Fibroblast of skin of abdomen (primary cell): ENCODE measurements at places on chromosomes 12 and 14.
A peak's percentile ranks its signal among the peaks of the same experiment; 100 is the strongest.

DNA sequence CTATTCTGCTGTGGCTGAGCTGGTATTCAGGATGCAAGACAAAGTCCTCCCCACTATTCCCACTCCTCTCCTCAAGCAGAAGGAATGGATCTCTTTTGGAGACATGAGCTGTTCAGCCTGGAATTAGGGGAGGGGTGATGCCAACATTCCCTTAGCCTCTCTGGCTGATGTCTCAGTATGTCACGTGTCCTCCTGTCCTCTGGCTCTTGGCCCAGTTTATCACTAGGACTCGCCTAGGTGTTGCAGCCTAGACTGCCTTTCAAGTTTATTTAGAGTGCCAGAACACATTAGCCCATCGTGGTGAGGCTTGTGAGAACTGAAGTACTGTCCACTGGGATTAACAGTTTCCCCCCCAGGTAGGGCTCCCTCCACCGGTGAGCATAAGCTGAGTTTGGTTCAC is 239.9 kb upstream of the MIS18BP1 start:
- DNase-seq, result no peak

- no peak for DNase-seq
These were observed 371.7 kb downstream of the SNAPC1 start for GRCh38 chr14:62133776-62134550.

DNA sequence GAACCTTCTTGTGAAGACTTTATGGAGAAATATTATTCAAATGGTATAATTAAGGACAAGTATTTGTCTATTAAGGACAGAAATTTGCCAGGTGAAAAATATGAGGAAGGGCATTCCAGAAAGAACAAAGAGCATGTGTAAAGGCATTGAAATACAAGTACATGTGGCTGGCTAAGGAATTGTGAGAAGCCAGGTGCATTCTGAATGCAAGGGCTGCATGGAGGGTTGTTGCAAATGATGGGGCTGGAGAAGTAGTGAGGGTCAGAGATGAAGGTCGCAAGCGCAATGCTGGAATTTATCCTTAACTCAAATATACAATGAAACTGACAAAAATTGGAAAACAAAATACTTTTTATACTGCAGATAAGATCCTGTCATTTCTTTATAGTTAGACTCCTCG is 437.7 kb downstream of the ADAMTS20 start:
- no peak for DNase-seq

GRCh38 chr14:36439766-36440165 is 80.3 kb downstream of the NKX2-1 start:
- DNase-seq, result no peak

DNA sequence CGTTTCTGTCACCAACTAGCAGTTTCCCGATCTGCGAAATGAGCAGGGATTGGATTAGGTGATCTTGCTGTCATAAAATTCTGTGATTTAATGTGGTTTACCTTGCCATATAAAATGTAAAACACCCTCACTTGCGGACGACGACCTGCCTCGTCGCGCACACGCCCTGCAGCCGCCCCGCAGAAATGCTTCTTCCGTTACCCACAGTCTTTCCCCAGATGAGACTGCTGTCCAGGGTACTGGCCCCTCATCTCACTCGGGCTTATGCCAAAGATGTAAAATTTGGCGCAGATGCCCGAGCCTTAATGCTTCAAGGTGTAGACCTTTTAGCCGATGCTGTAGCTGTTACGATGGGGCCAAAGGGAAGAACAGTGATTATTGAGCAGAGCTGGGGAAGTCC is 17.7 kb upstream of the FOXJ2 start:
- DNase-seq, result no peak

DNA sequence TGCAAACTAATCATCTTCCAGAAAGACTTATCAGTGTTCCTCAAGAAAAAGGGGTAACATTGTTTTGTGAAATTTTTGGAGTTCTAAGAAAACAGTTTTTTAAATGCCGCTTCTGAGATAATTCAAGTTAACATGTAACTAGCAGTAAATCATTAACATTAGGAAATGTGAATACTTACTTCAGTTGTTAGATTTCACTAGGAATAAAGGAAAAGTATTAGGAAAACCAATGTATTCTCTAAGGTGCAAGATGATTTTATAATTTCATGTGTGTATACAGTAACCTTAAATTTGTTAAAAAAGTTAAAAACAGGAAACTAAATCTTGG is 36.8 kb downstream of the PAPOLA start:
- no peak for DNase-seq

GRCh38 chr12:81520064-81520945 is 238.8 kb downstream of the PPFIA2 start:
- no peak for DNase-seq

DNA sequence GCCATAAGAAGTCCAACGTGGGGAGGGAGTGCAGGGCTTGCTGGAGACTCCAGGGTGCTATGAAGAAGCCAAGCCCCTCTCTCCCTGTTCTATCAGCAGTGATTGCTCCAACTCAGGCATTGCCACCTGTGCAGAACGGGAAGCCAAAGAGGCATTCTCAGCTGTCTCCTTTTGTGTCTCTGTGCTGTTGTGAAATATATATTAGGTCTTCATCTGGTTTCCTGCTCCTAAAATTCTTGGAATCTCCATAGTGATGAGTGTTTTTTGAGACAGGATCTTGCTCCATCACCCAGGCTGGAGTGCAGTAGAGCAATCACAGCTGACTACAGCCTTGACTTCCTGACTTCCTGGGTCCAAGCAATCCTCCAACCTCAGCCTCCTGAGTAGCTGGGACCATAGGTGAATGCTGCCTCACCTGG is 51.2 kb upstream of the AEBP2 start:
- DNase-seq, result no peak

DNA sequence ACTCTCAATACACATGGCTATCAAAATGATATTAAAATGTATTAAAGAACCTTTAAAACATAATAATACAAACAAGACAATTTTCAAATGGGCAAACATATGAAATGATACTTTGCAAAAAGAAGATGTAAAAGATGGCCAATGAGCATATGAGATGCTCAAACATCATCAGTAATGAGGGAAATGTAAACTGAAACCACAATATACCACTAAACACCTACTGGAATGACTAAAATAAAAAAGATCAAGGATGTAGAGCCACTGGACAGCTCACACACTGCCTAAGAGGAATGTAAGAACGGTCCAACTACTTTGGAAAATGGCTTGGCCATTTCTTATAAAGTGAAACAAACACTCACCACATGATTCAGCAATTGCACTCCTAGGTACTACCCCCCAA is 97.2 kb upstream of the BBS10 start:
- DNase-seq, result peak; percentile 23

- peak; percentile 58 for DNase-seq
These were observed 9.2 kb downstream of the MLH3 start for GRCh38 chr14:75042035-75042434.

GRCh38 chr12:8852119-8852518 is 29.7 kb downstream of the A2ML1 start:
- no peak for DNase-seq

DNA sequence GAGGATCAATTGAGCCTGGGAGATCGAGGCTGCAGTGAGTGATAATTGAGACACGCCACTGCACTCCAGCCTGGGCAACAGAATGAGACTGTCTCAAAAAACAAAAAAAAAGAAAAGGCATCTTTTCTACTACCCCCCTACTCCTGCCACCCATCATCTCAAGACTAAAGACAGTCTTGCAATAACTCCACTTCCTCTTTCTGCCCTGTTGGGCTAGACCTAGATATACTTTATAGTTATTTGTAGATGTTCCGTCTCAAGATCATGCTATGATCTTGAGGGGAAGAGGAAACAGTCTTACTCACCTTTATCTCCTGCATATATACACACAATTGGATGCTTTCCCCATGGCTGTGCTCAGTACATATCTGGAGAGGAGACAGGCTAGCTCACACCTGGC is 12.1 kb upstream of the ESPL1 start:
- DNase-seq, result no peak

GRCh38 chr12:97568336-97569180 is 106.0 kb downstream of the RMST start:
- DNase-seq, result no peak

- no peak for DNase-seq
These were observed 8.7 kb upstream of the SLC4A8 start for GRCh38 chr12:51415931-51416330.

DNA sequence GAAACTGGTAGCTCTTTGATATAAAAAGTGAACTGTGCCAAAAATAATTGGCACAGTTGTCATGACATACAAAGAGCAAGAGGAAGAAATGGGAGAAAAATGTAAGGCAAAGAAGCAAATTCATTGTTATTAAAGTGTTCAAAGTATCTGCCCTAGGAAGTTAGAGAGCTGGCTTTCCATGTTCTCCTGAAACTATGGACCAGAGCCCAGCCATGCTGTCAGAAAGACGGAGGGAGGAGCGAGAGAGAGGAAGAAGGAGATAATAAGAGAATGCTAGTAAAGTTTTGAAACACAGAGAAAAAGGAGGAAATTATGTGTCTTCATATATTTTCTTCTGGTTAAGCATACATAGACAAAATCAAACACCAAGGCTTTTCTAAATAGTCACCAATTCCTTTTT is 78.1 kb upstream of the PELI2 start:
- DNase-seq, result no peak

GRCh38 chr14:68512088-68512487 is 280.8 kb downstream of the ZFP36L1 start:
- DNase-seq, result peak; percentile 85

DNA sequence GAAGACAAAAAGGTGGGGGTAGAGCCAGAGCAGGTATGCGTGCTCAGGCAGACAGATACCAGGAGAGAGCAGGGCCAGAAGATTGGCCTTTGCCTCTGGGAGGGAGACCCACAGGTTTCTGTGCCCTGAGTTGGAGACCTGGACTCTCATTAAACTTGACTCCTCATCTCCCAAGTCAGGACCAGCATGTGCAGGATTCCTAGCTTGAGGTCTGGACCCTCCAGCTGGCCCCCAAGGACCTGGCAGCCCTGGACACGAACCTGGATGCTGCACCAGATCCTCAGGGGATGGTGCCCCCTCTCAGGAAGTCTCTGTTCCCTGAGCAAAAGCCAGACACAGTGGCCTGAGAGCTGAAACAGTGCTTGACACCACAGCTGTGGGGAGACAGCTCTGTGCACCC is 10.5 kb upstream of the KRT73 start:
- DNase-seq, result no peak

DNA sequence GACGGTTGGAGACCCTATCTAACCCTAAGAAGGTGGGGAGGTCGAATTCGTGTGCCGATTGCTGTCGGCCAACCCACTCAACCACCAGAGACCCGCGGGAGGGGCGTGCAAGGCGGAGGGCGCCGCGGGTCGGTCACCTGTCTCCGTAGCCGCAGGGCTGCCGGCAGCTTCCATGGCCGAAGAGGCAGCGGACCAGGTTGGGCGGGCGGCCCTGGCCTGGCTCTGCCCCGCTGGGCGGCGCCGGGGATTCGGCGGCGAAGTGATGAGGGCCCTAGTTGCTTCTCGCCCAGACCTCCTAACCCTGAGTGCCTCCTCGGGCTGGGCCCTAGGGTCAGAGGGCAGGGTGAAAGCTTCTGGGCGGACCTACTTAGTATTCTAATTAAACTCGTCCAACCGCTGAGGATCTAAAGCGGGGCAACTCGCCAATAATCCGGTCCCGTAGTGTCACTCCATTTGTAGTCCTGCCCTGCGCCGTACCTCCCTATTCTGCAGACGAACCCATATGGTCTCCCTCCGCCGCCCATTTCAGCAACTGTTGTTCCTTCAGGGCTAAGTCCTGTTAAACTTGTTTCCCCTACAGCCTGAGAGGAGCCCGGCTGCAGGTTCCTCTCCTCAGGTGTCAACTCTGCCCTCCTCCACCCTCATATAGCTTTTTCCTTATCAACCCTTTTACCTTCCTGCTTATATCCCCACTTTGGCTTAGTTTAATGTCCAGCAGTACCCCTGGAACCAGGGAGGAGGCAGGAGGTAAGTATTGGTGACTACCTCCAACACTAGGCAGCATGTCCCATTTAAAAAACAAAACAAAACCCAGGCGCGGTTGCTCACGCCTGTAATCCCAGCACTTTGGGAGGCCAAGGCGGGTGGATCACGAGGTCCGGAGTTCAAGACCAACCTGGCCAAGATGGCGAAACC is at the start of gene PYM1:
Gene PYM1, minus strand, starts transcription at position 307 of the 915 bp plus-strand sequence. Its CDS starts 133 bp downstream, at position 174.
- peak; percentile 58 for DNase-seq

DNA sequence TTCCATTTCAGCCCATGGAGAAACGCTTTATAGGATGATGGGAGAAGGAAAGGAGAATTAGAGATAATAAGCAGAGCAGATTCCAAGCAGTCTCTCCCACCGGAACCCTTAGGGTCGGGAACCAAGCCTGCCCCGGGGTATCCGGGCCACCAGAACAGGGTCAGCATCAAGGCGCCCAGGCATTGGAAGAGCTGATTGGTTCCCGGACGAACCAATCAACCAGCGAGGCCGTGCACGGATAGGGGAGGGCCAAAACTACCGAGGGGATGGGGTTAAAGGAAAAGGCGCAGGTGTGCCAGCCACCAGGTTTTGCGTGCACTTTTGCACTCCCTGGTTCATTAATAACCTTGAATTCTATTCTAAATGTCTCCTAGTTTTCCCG is 1.7 kb downstream of the PPM1H start:
- no peak for DNase-seq

GRCh38 chr14:85154714-85155113 is 375.2 kb upstream of the FLRT2 start:
- no peak for DNase-seq

DNA sequence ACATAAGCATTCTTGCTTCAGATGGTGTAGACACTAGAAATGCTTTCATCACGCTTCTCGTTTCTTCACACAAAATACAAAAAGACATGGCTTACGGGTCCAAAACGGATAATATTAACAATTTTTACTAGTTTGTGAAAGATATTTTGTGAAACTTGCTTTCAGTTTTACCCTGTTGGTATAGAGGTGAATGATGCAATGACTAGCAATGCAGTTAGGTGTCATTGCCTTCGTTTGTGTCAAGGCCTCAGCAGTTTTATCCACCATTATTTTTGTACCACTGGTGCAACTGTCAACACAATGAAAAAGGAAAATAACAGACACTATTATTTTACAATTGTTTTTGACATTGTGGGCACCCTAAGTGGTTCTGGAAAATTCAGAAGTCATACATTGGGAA is 323.0 kb downstream of the FLRT2 start:
- DNase-seq, result peak; percentile 28

DNA sequence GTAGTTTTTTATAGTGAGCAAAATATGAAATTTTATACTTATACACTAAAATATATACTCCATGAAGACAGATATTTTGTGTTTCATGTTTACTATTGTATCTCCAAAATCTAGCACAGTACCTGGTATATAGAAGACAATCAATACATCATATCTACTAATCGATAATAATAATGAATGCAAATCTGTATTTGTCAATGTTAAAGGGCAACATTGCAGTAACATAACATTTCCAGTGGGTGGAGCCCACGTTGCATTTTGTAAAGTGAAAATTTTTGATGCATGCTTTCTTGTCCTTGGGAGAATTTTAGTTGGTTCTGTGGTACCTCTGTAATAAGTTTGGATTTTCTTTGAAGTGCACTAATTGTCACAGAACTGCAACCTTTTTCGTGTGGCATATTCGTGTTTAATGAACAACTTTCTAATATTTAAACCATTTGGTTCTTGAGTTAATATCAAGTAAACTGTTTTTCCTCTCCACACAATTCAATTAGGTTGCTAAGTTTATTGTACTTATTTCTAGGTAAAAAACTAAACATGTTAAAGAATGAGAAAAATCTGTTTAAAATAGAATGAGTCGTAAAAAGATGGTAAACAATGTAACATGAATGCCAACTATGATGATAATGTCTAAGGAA is 47.4 kb downstream of the AVPR1A start:
- peak; percentile 6 for DNase-seq
